ENCODE measurements at places on chromosomes 12 and 14.
A peak's percentile ranks its signal among the peaks of the same experiment; 100 is the strongest.

DNA sequence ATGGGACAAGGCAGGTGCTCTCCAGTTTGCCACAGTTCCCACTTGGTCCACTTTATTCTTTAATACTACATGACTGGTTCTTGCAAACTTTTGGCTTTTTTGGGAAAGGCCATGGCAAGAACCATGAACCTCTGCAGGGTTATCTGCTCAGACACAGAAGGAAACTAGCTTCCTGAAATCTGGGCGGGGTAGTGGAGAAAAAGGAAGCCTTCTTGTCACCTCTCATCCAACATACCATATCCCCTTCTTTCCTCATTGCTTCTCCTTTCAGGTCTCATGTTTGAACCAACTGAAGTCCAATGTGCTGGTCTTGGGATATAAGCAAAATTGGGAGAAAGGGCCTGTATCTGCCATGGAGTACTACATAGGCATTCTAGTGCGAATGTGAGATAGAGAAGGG lies 5.5 kb upstream of the KLHL33 start:
- DNase-seq, result no peak

DNA sequence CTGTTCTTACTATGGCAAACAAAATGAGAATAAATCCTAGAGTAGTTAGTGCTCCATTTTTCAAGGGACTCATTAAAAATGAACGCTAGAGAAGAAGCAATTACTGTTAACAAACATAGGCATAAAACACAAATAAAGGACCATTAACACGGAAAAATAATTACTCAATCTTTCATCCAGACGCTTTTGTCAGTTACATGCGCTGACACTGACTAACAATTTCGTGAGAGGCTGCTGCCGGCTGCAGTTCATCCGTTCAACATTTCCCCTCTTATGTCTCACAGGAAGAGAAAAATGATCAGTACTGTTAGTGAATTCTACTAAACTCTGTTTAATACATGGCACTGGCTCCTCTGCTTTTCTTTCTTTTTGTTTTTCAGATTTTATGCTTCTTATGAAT lies 472.7 kb upstream of the FLRT2 start:
- no peak for DNase-seq

DNA sequence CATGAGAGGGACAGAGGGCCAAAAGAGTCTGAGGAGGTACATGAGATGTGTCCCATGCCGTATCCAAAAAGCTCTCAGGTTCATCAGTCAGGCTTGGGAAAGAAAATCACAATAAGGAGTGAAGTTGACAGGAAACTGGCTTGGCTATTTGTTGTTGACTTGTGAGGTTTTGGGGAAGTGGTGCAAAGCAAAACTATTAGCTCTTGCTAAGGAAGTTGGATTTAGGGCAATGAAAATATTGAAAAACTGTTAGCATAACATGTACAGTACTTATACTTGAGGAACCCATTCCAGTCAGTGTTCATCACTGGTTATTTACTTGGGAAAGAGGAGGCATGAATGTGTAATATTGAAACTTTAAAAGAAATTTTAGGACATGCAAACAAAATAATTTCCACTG lies 145.9 kb downstream of the DUSP6 start:
- no peak for DNase-seq

GRCh38 chr14:50038398-50039119 lies 77.8 kb downstream of the VCPKMT start:
- no peak for DNase-seq

DNA sequence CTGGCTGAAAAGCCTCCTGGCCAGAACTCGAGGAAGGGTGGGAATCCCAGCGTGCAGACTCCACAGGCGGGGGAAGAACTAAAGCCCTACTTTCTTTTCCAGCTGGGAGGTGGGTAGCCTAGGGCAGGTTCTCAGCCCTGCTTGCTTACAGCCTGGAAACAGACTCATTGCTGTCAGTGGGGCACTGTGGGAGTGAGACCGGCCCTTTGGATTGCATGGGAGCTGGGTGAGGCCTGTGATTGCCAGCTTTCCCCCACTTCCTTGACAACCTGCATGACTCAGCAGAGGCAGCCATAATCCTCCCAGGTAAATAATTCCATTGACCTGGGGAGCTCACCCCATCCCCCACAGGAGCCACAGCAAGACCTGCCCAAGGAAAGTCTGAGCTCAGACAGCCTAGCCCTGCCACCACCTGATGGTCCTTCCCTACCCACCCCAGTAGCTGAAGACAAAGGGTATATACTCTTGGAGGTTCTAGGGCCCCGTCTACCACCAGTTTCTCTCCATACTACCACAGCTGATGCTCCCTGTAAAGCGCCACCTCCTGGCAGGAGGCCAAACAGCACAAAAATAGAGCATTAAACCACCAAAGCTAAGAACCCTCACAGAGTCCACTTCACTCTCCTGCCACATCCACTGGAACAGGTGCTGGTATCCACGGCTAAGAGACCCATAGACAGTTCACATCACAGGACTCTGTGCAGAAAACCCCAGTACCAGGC lies 294.1 kb downstream of the SEC23A start:
- no peak for DNase-seq

DNA sequence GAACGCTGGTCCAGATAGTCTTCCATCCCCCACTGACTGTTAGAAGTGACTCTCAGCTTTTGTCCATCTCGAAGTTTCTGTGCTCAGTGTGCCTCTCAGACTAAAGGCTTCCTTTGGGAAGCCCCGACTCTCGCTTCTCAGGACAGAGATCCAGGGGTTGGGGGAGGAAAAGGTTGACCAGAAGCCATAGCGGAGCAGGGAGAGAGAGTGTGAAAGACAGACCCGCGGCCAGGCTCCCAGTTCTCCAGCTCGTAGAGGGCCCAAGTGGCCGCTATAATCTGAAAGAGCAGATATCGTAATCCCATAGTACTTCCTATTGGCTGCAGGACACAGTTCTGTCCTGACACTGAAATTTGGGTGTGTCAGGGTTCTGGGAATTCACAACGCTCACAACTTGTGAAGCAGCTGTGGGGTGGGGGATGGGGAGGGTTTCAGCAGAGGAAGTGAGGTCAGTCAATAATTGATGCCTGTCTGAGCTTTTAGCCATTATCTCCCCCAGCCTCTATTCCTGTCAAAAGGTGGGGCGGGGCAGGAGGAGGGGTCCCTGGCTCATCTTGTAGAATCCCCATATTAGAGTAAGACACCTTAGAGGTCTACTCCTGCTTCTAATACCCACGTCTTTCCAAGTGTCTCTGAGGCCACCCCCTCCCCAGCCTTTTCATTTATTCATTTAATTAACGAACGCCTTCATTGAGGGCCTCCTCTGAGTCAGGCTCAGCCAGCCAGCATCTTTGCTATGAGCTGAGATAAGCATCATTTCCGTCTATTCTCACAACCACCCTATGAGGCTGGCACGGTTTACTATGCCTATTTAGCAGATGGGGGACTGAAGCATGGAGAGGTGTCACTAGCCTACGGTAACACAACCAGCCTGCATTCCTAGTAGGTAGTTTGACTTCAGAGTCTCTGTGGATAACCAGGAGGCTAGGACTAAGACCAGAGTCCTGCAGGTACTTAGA lies 1.6 kb upstream of the ACVRL1 start:
- DNase-seq, result no peak

DNA sequence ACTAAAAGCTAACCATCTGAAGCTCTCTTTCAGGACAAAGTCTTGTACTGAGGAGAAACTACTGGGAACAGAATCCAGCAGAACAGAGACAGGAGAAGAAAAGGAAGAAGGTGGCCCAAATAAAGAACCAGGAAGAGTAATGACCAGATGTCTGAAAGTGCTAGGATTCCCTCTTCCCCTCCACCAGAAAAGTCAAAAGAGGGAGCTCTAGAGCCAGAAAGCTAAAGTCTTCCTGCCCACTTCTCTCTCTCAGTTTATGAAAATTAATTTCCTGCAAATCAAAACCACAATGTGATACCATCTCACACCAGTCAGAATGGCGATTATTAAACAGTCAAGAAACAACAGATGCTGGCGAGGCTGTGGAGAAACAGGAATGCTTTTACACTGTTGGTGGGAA lies 47.2 kb downstream of the SPPL3 start:
- no peak for DNase-seq

DNA sequence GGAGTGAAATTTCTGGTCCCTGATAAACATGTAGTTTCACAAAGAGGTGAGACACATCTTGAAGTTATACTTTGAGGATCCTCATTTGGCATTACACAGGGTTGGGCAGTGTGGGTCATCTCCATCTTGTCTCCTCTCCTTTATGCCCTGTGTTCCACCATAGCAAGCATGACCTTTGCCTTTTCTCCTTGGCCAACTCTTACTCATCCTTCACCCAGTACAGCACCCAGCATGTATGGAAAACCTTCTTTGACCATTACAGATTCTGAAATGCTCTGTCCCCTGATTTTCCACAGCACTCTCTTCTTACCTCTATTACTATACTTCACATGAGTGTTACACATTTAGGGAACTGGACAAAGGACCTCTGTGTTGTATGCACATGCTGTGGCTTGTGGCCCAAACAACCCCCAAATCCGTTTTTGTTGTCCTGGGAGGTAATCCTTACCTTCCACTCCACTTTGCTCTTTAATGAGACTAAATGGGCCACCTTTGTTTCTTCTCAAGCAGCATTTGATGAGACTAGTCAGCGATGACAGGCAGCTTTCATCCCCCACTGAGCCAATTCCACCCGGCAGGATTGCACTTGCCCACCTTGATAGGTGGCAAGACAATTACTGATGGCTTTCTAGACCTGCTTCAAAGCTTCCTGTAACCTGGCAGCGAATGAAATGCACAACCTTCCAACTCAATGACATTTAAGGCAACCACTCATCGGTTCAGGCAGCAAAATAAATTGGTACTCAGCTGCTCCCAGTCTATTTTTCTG lies 163.5 kb downstream of the MON2 start:
- DNase-seq, result no peak

DNA sequence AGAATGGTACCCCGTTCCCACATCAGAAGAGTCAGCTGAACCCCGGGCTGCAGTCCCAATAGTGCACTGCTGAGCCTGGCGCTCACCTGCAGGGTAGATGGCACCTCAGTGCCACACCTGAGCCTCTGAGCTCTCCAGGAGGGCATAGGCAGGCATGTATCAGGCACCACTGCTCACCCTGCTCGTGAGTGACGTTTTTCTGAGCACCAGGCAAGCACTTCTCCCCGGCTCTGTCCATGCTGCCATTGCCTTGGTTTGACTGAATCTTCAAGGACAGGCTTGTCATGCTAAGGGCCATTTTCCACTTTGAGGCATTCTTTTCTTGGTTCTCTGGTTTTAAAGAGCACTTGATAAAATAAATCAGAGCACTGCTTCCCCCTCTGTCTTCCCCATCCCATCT lies 161.6 kb upstream of the PRMT8 start:
- no peak for DNase-seq

DNA sequence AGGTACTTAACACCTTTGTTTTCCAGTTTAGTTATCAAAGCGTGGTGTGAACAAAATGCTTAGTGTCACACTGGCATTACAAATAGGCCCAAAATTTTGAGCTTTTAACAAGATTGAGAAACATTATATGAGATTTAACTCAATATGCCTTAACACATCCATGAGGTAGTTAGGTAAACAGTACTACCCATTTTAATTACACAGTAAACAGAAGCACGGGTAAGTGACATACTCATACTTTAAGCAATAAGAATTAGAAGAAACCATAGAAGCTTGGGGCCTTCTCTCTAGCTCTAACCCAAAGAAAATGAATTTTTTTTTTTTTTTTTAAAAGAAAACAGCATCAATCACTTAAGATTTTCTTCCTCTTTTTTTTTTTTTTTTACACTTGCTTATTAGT lies 15.5 kb upstream of the PHLDA1 start:
- DNase-seq, result no peak

DNA sequence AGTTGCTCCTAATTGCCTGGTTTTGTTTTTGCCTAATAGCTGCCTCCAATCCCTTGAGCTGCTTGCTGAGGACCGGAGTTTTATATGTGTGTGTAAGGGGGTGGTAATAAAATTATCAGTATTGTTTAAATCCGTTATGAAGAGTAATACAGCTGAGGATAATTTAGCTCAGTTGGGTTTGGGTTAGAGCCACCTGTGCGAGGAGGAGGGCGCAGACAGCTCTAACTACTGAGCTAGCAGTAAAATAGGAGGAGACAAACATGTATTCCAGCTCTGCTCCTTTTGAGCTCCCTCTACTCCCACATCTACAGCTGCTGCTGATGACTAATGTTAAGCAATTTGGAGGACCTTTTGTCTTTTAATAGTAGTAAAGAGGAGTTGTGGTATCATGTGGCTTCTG lies 61.5 kb downstream of the SPATS2 start:
- peak; percentile 12 for DNase-seq

- no peak for DNase-seq
These were observed 14.9 kb downstream of the CCDC63 start for GRCh38 chr12:110861729-110862128.

DNA sequence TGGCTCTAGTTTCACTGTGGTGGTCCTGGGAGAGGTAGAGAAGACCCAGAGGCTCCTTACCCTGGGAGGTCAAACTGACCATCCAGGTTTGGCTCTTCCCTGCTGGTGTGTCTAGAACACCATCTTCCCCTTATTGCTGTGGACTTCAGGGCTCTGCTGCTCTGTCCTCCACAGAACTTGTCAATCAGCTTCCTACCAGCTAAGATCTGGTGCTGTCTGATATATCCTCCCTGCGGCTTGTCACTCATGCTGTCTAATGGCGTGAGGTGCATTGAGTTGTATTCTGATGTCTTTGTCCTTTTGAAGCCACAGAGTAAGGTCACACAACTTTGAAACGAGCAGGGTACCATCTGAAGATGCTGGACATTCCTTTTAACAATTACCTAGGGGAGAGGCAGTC lies 7.2 kb upstream of the C1RL start:
- no peak for DNase-seq

DNA sequence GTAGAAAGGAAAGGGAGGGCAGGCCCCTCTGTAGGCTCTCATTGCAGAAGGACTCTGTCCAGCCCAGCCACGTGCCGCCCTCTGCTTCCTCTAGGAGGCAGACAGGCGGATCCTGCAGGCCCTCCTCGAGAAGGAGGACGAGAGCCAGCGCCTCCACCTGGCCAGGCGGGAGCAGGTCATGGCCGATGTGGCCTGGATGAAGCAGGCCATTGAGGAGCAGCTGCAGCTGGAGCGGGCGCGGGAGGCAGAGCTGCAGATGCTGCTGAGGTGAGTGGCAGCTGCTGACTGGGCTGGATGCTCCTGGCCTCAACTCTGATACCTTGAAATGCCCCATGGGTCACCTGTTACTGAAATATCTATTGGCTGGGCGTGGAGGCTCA lies 10.9 kb downstream of the TCHP start:
- no peak for DNase-seq

- no peak for DNase-seq
These were observed 148.4 kb downstream of the RPAP3 start for GRCh38 chr12:47557386-47557785.

DNA sequence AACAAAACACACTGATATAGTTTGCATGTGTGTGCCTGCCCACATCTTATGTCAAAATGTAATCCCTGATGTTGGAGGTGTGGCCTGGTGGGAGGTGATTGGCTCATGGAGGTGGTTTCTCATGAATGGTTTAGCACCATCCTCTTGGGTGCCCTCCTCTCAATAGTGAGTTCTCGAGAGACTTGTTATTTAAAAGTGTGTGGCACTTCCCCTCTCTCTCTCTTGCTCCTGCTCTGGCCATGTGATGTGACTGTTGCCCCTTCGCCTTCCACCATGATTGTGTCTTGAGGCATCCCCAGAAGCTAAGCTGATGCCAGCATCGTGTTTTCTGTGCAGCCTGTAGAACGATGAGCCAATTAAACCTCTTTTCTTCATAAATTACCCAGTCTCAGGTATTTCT lies 454.1 kb upstream of the DCN start:
- DNase-seq, result no peak

- no peak for DNase-seq
These were observed 122.5 kb upstream of the MAP1LC3B2 start for GRCh38 chr12:116436561-116437249.
